ENCODE measurements at places on chromosomes 5 and 9.

DNA sequence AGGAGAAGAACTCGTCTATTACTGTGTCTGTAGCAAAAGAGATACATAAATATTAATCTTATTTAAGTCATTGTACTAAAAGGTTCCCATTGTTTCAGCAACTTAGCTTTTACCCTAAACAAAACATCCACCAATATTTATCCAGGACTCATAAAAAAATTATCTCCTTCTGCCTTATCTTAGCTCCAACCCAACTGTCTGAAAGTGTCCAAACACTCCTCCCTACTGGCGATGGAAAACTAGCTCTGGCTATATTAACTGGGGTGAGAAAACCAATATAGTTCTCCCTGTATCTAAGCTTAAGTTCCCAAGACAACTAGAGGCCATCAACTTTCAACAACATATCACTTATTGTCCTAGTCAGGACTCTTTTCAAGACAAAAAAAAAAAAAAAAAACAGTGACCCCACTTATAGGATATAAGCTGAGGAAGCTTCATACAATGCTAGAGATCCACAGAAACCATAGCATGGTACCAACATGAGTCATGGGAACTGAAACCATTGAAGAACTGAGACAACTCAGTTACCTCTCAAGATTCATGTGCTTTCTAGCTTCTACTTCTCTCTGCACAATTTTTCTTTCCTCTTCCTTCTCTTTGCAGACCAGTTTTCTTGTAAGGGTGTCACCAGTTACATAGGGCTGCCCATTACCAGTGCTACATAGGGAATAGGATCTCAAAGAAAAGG is 150.7 kb upstream of the RASA1 start:
- no peak for DNase-seq

- no peak for DNase-seq
Measured at GRCh38 chr9:14989811-14990210, 79.6 kb upstream of the FREM1 start.

GRCh38 chr5:116442095-116442534 is 132.5 kb downstream of the SEMA6A start:
- DNase-seq, result no peak

GRCh38 chr5:122362361-122362760 is 50.3 kb downstream of the SNCAIP start:
- no peak for DNase-seq

- no peak for DNase-seq
Measured at GRCh38 chr9:128828719-128829452, 708 bp downstream of the SPOUT1 start.

DNA sequence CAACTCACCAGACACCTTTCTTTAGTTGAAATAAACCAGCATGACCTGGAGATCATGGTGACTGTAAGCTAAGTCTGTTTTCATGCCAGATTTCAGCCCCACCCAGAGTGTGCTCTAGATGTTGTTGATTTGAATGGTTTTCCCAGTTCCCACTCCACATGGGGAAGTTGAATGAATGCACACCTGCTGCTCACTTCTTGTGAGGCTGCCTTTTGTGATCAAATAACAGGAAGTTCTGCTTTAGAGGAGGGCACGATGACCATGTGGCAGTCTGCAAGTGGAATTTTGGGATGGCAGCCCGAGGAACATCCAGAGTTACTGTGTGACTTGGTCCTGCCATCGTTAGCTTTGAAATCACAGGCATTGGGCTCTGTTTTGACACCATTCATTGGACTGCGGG is 18.7 kb downstream of the SLC46A2 start:
- no peak for DNase-seq

GRCh38 chr5:157925786-157926671 is 67.1 kb upstream of the CLINT1 start:
- no peak for DNase-seq

GRCh38 chr9:123929177-123929869 is 603 bp downstream of the DENND1A start:
- no peak for DNase-seq

DNA sequence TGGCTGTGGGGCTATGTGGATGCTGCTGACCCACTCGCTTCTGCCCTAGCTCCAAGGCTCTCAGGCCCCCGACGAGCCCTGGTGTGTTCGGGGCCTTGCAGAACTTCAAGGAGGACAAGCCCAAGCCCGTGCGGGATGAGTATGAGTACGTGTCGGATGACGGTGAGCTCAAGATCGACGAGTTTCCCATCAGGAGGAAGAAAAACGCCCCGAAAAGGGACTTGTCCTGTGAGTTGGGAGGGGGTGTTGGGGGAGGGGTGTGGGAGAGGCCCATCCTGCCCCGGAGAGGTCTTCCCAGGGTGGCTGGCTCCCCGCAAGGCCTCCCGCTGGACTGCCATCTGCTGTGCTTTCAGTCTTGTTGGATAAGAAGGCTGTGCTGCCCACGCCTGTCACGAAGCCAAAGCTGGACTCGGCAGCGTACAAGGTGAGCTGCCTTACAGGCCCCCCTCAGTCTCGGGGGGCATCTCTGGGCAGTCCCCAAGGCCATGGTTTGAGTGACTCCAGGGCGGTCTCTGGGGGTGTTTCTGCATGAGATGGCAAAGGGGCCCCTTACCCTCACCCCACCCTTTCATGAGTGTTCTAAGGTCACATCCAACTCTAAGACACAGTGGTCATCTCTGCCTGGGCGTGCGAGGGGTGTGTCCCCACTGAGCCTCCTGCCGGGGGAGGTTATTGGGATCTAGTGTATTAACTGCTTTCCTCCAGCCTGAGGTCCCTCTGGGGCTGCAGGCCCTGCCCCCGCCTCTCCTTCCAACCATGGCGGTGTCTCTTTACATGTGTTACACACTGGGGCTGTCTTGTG is 89.5 kb downstream of the PHF2 start:
- DNase-seq, result no peak

GRCh38 chr9:117722108-117722761 is 18.0 kb downstream of the TLR4 start:
- DNase-seq, result no peak

GRCh38 chr5:143275512-143276363 is 127.7 kb downstream of the NR3C1 start:
- no peak for DNase-seq

DNA sequence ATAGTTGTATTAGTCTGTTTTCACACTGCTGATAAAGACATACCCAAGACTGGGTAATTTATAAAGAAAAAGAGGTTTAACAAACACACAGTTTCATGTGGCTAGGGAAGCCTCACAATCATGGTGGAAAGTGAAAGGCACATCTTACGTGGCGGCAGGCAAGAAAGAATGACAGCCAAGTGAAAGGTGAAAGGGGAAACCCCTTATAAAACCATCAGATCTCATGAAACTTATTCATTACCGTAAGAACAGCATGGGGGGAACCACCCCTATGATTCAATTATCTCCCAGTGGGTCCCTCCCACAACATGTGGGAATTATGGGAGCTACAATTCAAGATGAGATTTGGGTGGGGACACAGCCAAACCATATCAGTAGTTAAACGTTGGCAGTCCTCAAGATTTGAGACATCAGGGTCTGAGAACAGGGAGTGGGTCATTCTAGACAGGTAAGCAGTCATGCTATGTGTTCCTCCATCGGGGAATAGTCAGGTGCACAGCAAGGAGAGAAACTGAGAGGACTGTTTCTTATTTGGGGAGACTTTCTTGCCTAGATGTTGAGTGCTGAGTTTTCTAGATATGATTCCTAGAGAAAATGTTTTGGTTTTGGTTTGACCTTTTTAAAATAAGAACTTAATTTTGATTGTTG is 45.8 kb upstream of the ENTREP1 start:
- DNase-seq, result no peak

GRCh38 chr5:126847826-126848251 is 70.9 kb downstream of the LMNB1 start:
- no peak for DNase-seq

DNA sequence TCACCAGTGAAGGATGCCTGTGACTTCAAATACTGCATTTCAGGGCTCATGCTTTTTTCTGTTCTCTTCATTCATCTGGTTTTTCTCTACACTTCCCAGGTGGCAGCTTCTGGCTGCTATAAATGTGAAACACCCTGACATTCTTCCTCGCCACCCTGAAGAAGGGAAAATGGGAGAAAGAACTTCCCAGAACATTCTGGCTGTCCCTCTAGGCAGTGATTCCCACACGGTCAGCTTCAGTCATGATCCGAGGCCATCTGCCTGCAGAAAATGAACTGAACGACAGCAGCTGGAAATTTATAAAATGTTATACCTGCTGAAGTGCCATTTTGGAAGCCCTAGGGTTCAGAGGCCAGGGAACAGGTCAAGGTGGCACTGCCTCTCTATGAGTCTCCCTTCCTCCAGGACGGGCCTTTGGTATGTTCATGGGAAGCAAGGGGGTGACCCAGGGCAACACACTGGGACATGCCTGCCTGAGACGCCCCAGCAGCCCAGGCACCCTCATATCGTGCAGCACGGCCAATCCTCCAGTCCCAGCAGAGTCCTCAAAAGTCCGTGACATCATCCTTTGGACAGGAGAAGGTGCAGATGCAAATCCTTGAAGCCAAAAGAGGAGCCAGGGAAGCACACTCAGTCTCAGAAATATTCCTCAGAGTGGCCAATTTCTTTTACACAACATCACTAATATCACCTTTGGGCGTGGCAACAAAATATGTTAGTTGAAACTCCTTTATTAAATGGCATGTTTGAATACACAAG is 107.1 kb downstream of the SEMA5A start:
- DNase-seq, result no peak

GRCh38 chr5:57780306-57780960 is 297.8 kb upstream of the ACTBL2 start:
- no peak for DNase-seq

DNA sequence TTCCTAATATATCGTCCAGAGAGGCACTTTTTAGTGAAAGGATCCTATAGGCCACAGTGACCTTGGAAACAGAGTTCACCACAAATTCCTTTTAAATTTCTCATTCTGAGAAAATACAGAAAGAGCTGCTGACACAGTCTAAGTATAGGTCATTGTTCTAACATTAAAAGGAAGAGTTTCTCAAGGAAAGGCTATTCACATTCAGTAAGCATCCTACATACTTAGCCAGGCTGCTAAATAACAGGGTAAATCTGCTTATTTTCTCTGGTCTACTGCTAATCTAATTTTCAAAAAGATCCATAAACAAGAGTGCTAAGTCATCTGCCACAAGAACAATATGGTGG is 313.7 kb downstream of the PDE4D start:
- no peak for DNase-seq

DNA sequence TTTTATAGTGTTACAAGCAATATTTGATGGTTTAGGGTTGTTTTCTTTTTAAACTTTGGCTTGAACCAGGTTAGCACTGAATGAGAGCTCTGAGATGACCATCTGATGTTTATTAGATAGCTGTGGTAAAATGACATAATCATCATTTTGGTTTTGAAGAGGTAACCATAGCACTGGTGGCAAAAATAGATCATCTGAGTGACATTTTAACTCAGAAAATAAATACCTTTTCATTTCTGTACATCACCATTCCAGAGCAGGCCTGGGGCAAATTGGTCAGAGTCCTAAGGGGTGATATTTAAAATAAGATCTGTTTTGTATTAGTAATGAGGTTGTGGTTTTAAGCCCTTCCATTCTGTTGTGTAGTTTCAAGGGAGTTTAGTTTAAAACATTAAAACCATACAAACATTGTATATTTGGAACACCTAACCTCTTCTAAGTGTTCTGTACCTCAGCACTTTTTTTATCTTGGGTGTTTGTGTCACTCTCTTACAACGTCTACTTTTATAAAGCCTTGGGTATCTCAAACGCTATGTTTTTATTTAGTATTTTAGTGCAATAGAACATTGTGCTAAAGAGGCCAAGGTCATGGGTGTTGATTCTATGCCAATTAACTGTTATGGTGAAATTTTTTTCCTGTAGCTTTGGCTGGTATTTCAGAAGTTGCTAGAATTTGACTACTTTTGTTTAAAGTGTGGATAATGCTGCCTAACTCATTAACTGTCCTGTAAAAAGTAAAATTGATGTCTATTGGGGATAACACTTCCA is 166.1 kb downstream of the CD180 start:
- DNase-seq, result no peak

GRCh38 chr5:179271428-179271734 is 73.9 kb downstream of the ADAMTS2 start:
- no peak for DNase-seq

DNA sequence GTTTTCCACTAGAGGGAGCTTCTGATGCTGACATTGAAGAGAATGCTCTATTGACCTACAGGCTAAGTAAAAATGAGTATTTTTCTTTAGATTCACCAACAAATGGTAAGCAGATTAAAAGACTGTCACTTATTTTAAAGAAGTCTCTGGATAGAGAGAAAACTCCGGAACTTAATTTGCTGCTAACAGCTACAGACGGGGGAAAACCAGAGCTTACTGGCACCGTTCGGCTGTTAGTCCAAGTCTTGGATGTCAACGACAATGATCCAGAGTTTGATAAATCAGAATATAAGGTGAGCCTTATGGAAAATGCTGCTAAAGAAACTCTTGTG is 764 bp downstream of the PCDHA11 start:
- no peak for DNase-seq

DNA sequence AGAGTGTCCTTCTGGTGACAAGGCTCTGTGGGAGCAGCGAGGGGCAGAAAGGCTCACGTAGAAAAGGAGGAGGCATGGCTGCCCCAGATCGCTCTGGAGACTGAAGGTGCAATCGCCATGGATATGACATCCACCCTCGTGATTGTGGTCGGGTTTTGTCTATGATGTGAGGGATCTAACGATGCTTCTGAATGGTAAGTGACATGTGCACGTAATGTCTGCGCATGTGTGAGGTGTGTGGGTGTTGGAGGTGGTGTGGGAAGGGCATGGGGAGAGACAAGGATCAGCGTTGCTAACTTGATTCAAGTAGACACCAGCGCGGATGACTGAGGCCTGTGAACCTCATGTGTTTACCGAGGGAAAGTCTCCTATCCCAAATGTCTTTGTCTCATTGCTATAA is 20.2 kb downstream of the IRX1 start:
- DNase-seq, result no peak

DNA sequence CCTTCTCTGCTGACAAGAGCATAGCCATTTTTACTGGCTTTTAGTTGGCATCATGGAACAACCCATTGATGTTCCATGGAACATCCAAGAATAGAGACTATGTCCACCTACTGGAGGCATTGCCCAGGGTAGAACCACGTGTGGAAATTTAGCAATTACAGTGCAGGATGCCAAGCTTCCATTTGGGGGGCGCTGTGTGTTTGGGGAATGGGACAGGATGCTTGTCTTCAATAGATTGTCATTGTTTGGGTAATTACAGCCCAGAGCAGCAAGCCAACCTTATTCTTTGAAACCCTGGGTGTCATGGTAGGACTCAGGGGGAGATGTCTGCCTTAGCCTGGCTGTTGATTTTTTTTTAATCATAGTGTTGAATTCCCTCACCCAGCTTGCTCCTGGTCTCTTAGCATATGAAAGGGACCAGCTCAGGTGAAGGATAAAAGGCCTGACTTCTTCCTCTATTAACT is 171.1 kb downstream of the DOCK2 start:
- peak; percentile 77 for DNase-seq

- no peak for DNase-seq
Measured at GRCh38 chr9:89095761-89096528, 82.7 kb downstream of the SHC3 start.

GRCh38 chr5:121974261-121974660 is 12.5 kb downstream of the SRFBP1 start:
- DNase-seq, result no peak

DNA sequence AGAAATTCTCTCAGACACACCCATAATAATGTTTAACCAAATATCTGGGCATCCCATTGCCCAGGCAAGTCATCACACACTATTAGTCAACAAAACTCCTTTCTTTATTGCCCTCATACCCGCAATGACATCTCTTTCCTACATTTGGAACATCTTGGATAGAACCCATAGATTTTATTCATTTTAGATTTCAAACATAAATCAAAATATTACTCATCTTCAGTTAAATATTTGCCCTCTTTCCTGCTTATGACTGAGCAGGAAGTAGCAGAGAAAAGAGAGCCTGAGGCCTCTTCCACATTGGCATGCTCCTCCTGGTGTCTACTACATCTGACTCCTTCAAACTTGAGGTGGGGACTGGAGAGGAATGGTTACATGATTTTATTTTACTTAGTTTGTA is 592.0 kb downstream of the CHSY3 start:
- DNase-seq, result no peak
